ENCODE measurements at places on chromosomes 7 and 10. TPM values are rescaled to one million over a fixed set of nuclear protein-coding genes. Genes with fewer than 3 reads are reported as not detected.
A peak's percentile ranks its signal among the peaks of the same experiment; 100 is the strongest.

The SLC16A12 gene
- 10.0 TPM for total RNA-seq

The CCDC136 gene
- total RNA-seq = 2.6 TPM

DNA sequence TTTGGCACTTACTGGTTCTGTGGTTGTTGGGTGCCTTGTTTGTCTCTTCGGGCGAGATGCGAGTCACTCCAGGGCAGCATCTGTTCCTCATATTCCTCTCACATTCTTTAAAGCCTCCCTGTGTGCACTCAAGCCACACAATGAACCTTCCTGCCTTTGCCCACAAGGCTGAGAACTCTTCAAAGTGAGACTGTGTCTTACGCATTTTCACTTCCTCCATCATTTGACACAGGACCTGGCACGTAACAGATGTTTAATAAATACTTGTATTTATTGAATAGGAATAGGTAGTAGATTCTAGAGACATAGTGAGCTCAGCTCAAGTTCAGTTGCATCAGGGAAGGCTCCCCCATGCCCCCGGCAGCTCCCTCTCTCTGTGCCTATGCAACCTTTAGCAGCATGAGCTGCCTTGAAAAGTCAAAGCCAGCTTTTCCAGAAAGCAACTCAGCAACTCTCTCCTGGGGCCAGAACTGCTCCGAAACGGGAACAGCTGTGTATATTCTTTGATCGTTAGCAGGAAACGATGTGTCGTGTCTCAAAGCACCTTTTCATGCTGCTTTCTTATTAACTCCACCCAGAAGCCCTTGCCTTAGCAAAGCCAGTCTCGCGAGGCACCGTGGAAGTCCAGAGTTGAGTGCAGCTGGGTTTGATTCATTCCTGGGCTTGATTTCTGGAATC, 97.5 kb downstream of the PFKFB3 start:
- no peak overlapping the region for H3K27ac ChIP-seq
- no peaks in the 10 kb centered on the region for H3K27me3 ChIP-seq
- no peak for DNase-seq

GRCh38 chr7:112157072-112157471, 49.1 kb downstream of the DOCK4 start:
- H3K36me3 ChIP-seq = no peaks in the 10 kb centered on the region
- DNase-seq = no peak
- H3K27me3 ChIP-seq = no peaks in the 10 kb centered on the region
- no peaks in the 10 kb centered on the region for H3K4me1 ChIP-seq

The ZMYND11 gene
- total RNA-seq = 61.1 TPM

The FAM25C gene
- total RNA-seq = not detected

DNA sequence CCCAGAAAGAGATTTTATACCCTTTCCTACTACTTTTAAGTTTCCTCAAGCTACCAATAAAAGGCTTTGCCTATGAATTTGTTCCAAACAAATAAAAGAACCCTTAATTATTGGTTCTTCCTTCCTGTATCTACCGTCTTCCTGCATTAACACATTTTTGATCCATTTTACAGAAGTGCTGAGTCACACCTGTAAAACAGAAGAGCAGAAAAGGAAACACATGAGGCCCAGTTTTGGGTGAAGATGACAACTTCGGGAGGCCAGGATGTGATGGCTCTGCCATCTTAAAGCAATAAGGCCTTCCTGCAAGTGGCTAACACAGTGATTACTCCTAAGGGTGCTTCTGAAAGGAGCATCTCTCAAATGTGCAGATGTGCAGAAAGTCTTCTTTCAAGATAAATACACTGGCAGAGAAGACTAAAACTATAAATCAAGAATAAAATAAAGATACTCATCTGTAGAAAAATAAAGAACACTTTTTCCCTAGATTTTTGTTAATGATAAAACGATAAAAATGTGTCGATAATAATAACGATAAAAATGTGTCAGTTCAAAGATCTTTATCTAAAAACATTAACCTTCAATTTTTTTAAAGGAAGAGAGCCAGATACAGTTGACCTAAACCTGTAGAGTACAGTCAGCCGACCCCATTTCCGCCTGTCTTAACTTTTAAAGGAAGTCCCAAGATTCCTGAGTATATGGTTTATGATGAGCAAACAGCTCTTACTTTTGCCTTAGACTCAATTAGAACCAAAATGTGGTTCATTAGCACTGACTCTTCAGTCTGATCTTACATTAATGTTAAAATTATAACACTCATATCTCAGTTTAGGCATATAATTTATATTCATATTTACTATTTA, 108.6 kb downstream of the UBE2H start:
- DNase-seq = no peak
- H3K36me3 ChIP-seq = peaks cover 1% of the 10 kb centered on the region
- no peak overlapping the region for H3K27ac ChIP-seq

GRCh38 chr7:36487756-36488336, 98.2 kb downstream of the ANLN start:
- no peak overlapping the region for H3K27ac ChIP-seq
- no peaks in the 10 kb centered on the region for H3K4me1 ChIP-seq
- H3K27me3 ChIP-seq = no peaks in the 10 kb centered on the region
- H3K36me3 ChIP-seq = no peaks in the 10 kb centered on the region

GRCh38 chr10:53580465-53580864, 807.9 kb upstream of the MBL2 start:
- H3K27ac ChIP-seq = no peak overlapping the region
- H3K4me3 ChIP-seq = no peak overlapping the region
- H3K36me3 ChIP-seq = no peaks in the 10 kb centered on the region
- no peak for DNase-seq

DNA sequence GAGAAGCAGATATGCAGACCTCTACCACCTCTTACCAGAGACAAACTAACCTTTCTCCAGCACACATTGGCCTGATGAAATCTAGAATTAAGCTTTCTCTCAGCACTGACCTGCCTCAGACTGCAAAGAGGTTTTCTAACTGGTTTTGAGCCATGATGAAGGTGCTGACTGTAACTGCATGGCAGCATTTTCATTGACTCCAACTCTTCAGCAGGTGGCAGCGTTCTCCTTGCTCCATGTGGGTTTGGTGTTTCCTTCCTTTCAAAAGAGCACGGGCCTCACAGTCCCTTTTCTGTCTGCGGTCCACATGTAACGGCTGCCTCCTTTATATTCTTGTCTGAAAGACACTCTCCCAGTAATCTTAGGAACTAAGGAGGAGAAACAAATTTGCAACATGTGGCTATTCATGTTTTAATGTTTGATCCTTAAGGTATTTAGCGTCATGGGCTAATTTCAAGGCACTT, 12.6 kb downstream of the KLLN start:
- H3K27me3 ChIP-seq = no peaks in the 10 kb centered on the region
- no peak overlapping the region for H3K4me3 ChIP-seq
- no peaks in the 10 kb centered on the region for H3K4me1 ChIP-seq
- H3K27ac ChIP-seq = no peak overlapping the region
- DNase-seq = peak; percentile 68

The TMEM270 gene
- not detected for total RNA-seq

- H3K36me3 ChIP-seq = no peaks in the 10 kb centered on the region
- H3K27me3 ChIP-seq = no peaks in the 10 kb centered on the region
- no peak for DNase-seq
Observed at GRCh38 chr7:38502848-38503247, 128.3 kb downstream of the AMPH start.

DNA sequence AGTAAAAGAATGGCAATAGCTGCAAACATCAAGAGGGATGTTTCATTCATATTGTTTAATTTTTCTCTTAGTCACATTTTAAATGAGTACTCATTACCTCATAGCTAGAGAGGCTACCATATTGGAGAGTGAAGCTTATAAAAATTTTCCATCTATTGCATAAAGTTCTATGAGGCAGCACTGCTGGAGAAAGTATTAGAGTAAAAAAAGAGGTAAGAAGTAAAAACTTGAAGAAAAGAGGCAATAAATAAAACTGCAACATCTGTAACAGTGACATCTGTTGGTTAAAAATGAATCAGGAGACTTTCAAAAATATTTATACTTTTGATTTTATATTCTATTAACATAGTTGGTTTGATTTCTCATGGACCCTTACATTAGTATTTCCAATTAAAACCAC, 284.5 kb upstream of the SEMA3D start:
- no peaks in the 10 kb centered on the region for H3K4me1 ChIP-seq
- H3K4me3 ChIP-seq = no peak overlapping the region
- DNase-seq = no peak
- no peaks in the 10 kb centered on the region for H3K36me3 ChIP-seq
- no peaks in the 10 kb centered on the region for H3K27me3 ChIP-seq

The TACC2 gene
- total RNA-seq = 286 TPM

DNA sequence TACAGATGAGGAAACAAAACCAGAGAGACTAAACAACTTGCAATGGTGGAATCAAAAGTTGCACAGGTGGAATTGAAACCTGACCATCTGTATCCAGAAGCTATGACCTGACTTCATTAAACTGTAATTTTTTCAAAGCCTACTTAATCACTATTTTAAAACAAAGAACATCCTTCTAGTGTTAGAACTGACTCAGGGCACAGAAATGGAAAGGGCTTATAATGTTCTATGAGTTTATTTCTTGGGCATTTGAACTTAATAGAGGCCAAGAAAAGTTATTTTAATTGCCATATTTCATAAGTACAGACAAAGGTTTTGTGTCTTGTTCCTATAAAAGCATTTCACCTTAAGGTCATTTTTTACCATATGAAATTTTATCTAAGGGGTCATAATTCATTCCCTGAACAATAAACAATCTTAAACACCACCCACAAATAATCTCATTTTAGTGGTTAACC, 8.8 kb downstream of the ITGB1 start:
- H3K36me3 ChIP-seq = no peaks in the 10 kb centered on the region
- H3K4me1 ChIP-seq = peaks cover 70% of the 10 kb centered on the region
- H3K27ac ChIP-seq = no peak overlapping the region
- H3K27me3 ChIP-seq = no peaks in the 10 kb centered on the region
- DNase-seq = no peak
- no peak overlapping the region for H3K4me3 ChIP-seq

DNA sequence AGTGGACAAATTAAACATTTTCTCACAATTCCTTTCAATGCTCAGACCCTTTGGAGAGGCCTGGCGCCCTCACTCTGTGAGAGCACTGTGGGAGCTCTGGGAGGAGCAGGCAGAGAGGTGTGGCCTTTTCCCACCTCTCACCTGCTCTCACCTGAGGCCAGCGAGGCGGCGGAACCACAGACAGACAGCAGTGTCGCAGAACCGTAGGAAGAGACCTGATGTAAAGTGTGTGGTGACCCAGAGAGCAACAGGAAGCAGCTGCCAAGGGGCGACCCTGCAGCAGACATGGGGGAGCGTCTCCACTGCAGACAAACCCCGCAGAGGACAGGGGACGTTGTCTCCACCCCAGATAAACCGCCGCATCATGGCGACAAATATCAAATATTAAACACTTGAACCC, 15.6 kb upstream of the PARP12 start:
- H3K4me3 ChIP-seq = no peak overlapping the region
- DNase-seq = no peak
- no peaks in the 10 kb centered on the region for H3K36me3 ChIP-seq

DNA sequence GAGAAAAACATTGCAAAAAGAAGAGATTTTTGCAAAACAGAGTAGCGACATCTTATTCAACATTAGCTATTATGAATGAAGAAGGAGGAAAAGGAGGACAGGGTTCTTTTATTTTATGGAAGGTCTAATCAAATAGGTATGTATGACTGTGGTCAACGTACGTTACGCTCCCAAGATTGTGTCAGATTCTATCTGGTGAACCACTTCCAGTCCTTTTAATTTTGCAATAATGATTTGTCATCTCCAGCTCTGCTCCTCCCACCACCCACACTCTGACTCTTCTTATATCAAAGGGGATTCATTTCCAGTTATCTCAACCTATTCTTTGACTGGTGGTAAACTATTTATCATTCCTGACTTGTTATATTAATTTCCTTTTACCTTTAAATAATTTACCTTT, 259.9 kb downstream of the CACNA2D1 start:
- no peaks in the 10 kb centered on the region for H3K36me3 ChIP-seq
- no peak overlapping the region for H3K4me3 ChIP-seq
- DNase-seq = no peak
- H3K27ac ChIP-seq = no peak overlapping the region

The BHLHA15 gene
- not detected for total RNA-seq

The SPDYE1 gene
- not detected for total RNA-seq

The MYL10 gene
- not detected for total RNA-seq

DNA sequence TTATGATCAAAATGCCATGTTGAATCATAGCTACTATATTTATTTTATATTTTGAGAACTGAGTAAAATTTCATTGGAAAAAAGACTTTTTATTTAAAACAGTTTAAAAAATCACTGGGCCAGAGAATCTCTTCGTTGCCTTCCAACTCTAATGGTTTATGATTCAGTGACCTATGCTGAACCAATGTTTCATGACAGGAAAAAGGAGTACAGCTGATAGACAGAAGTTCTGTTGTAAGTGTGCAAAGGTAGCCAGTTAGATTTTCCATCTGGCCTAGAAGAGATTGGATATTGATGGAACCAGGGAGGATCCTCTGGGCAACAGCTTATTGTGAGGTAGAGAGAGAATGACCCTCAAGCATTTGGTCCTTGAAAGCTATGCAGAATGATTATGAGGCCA, 745.8 kb downstream of the SUGCT start:
- no peak for DNase-seq
- H3K36me3 ChIP-seq = no peaks in the 10 kb centered on the region
- H3K27me3 ChIP-seq = no peaks in the 10 kb centered on the region
- H3K27ac ChIP-seq = no peak overlapping the region
- H3K4me3 ChIP-seq = no peak overlapping the region

Data from right atrium auricular region (tissue), 2 donors.